ENCODE measurements at places on chromosomes 3 and 15.

DNA sequence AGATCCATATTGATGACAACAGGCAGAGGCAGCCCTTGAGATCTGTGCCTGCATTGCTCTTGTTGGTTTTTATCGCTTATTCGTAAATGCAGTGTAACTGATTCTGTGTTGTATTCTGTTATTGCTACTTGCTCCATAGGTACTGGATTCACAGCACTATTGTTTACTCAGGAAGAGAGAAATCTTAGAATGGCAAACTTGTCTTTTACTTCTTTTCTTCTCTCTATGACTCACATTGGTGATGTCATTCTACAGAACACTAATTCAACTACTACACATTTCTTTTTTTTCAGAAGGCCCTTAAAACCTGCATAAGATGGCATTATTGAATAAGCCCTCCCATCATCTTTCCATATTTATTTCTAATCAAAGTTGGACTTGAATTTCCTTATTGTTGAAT is 201.0 kb upstream of the GBE1 start:
- DNase-seq: no peak

DNA sequence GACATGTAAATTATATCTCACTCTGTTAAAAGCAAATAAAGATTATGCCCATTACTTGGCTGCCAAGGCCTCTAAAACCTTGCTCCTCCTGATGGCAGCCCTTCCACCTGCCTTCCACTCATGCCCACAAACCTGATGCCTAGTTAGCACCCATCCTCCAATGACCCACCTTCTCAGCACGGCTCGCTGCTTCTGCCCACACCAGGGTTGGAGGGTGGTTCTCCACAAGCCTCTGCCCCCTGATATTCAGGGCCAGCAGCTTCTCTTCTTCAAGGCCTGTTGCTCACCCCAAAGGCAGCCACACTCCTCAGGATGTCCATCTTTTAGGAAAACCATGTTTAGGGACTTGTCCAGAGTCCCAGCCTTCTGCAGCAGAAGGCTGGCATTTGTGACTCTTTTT is 263.4 kb upstream of the TLE3 start:
- DNase-seq: no peak

DNA sequence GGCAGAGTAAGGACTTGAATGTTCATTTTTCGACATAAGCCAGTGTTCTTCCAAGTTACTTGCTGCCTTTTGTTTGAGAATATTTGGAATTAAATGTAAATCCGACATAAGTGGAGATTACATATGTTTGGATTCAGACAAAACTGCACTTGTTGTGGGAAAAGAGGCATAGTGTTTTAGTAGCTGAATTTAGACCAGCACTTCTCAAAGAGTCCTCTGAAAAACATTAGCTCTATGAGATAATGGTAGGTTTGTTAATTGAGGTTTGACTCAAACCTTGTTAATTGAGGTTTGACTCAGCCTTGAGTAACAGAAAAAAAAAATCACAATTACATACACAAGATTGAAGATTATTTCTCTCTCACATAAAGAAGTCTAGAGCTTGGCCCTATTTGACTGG is 132.5 kb downstream of the NSUN3 start:
- DNase-seq: no peak

DNA sequence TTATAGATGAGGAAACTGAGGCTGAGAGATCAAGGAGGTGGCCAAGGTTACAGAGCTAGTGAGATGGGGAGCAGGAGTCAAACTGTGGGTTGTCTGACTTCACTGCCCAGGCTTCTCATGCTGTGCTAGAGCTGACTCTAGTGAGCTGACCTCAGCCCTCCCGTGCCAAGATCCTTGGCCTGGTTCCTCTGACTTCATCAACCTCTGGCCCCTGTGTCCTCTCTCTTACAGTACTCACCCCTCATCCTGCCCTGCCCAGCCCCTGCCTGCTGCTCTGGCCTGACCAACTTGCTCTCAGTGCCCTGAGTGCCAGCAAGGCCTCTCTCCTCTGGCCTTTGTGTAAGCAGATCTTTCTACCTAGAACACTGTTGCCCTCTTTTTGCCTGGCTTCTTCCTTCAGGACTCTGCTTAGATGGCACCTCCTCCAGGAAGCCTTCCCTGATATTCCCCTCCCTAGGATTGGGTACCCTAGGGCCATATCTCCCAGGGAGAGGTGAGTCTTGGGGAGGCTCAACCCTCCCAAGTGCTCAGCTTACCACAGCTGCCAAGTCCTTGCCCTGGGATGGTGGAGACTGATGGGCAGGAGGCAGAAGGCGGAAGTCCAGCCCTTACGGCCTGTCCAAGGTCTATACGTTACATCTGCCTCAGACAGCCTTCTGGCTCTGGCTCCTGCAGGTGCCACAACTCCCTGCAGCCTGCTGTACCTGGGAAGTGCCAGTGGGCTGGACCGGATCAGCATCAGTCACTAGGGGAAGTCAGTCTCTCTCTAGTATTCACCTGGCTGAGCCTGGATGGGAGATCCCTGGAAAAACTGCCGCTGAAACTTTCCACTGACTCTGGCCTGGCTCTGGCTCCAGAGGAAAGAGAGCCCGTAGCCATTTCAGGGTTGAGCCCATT is 36.3 kb upstream of the FAM107A start:
- DNase-seq: no peak

- peak; percentile 40 for DNase-seq
These were observed 627.0 kb upstream of the TBL1XR1 start for GRCh38 chr3:177824190-177824786.

DNA sequence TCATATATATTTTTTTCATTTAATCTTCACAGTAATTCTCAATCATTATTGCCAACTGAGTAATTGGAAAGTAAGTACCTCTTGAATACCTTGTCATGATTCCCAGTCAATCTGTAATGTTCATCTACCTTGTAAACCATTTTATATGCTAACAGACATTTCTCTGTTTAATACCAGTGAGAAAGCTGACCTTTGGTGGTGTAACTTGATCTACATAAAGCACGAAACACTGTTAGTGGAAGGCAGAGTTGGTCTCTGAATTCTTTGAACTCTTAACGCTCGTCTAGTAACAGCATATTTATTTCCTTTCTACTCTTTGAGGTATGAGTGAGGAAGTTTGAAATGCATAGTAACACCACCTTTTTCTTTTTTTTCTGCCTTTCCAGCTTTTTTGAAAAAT is 59.5 kb downstream of the SLC25A26 start:
- DNase-seq: no peak

- no peak for DNase-seq
These were observed 4.0 kb downstream of the SOX2 start for GRCh38 chr3:181715571-181716340.

- DNase-seq: no peak
These were observed 239.4 kb downstream of the ROBO2 start for GRCh38 chr3:77279276-77279675.

- no peak for DNase-seq
These were observed 64.6 kb upstream of the ATP2C1 start for GRCh38 chr3:130828948-130829947.

GRCh38 chr15:74386496-74387140 is 19.2 kb upstream of the CYP11A1 start:
- DNase-seq: no peak

DNA sequence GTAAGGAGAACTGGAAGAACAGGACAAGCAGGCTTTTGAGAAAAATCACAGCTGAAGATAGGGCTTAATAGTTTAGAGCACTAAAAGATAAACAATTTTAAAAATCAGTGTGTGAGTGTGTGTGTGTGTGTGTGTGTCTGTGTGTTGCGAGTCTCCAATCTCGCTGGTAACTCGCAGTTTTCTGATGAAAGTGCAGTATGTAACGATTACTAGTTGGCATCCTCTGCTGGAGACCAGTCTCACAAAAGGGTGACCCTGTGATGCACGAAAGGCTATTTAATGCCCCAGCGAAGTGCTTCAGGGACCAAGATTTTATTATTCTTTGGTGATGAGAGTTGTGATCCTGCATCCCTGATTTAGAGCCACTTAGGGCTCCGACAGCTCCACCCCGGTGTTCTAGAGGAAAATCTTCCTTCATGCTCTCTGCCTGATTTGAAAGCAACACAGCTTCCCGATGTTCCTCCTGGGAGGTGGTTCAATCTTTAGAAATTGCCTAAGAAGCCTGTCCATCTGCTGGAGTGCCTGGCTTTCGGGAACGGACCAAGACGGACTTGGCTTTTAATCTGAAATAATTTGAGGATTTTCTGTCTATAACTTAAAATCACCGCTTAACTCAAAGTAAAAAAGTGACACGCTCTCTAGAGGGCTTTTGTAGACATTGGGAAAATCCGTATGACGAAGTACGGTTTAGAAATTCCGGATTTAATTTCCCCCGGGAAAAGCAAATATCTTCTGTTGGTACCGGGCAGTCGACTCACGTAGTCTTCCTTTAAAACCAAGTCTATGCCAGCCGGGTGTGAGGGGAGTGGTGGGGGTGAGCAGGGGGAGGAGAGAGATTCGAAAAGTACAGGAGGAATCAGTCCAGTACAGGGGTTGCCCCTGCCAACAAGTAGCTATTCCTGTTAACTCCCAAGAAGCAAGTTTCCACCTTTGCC is 1.1 kb upstream of the ALCAM start:
- DNase-seq: peak; percentile 22

- peak; percentile 55 for DNase-seq
These were observed 38.0 kb downstream of the KAT2B start for GRCh38 chr3:20078194-20078714.

DNA sequence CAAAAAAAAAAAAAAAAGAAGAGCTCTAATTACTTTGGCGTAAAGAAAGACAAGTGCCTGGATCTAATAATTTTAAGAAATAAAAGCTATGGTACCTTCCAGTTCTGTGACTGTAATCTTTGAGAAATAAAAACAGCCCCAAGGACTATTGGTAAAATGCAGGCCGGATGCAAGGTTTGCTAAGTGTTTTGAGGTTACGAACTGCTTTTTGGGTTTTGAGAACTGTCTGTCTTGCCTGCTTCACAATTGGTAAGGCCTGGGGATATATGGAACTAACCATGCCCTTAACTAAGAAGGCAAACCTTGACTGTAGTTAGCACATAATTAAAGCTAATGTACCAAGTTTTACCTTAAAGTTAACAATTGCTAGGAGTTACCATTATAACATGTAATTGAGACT is 388.4 kb upstream of the CBLB start:
- no peak for DNase-seq

DNA sequence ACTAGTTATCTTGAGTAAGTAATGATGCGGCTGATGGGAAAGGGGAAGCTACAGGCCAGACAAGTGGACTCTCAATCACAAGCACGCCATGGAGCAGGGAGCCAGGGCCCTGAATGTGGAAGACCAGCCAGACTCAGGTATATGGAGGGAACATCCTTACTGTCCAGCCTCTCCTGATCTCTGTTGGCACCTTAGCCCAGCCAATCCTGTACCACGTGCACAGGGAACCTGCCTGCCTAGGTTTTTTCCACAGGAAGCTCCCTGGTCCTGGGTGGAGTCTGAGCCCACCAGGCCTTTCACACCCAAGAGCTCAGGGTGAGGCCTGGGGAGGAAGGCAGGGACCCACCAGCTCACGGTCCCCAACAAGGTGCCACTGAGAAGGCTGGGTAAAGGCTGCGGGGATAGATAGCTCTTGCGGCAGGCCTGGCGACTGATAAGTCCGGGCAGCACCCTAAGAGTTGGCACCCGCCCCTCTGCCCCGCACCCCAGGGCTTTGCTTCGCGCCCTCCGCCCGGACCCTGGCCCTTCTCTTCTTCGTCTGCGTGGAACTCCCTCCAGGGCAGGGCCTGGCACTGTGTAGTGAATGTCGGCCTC is 933 bp upstream of the APEH start:
- DNase-seq: no peak

- DNase-seq: no peak
These were observed 2.1 kb downstream of the PDIA3 start for GRCh38 chr15:43748376-43748775.

- DNase-seq: no peak
These were observed 21.6 kb downstream of the TRA2B start for GRCh38 chr3:185916042-185916833.

- no peak for DNase-seq
These were observed 145.8 kb upstream of the THRB start for GRCh38 chr3:24640330-24640877.

DNA sequence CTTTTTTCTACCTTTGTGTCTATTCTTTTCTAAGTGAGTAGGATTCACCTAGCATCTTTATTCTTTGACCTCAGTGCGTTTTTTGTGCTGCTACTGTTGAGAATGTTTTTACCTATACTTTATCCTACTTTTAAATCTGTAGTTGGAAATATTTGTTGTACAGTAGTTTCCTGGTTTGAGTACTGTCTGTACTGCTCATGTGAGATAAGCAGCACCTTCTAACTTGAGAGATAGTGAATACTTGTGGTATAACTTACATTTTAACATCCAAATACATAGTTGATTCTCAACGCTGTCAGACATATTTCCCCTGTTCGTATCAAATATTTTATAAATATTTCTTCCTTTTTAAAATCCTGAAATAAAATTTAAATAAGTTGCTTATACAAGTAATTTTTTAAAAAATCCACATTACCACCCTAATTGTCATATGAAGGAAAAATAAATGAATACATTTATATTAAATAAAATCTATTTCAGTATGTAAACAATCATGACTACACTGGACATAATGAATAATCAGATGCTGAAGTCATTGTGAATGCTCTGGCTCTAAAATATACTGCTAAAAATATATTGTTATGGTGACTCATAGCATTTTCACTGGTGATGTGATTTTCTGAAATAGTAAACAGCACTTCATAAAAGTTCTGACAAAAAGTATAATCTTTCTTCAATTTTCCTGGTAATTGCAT is 17.4 kb downstream of the ATP11B start:
- DNase-seq: no peak

DNA sequence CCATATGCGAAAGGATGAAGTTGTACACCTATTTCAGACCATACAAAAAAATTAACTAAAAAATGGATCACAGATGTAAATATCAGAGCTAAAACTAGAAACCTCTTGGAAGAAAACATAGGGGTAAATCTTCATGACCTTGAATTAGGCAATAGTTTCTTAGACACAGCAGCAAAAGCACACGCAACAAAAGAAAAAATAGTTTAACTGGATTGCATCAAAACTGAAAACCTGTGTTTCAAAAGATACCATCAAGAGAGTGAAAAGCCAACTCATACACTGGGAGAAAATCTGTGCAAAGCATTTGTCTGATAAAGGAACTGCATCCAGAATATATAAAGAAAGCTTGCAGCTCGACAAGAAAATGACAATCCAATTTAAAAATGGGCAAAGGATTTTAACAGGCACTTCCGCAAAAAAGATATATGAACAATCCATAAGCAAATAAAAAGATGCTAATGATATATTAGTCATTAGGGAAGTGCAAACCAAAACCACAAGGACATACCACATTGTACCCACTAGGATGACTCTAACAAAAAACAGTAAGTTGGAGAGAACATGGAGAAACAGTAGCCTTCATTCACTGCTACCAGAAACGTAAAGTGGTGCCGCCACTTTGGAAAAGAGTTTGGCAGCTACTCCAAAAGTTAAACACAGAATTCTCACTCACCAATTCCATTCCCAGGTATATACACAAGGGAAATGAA is 263.1 kb downstream of the ADAMTS17 start:
- DNase-seq: no peak

DNA sequence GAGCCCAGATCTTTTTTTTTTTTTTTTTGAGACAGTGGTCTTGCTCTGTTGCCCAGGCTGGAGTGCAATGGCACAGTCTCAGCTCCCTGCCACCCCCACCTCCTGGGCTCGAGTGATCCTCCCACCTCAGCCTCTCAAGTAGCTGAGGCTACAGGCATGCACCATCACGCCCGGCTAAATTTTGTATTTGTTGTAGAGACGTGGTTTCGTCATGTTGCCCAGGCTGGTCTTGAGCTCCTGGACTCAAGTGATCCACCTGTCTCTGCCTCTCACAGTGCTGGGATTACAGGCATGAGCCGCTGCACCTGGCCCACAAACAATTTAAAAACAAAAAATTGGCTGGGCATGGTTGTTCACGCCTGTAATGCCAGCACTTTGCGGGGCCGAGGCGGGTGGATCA is 22.6 kb upstream of the SLC6A6 start:
- no peak for DNase-seq

Data from WERI-Rb-1 (cell line).